ENCODE measurements at places on chromosomes 3 and 15. TPM values are rescaled to one million over a fixed set of nuclear protein-coding genes. Genes with fewer than 3 reads are reported as not detected.

Gene NAALADL2
- 2.9 TPM for total RNA-seq

Gene ACVR2B
- 3.4 TPM for total RNA-seq

Gene CRABP1
- total RNA-seq = not detected

Gene TUBGCP4
- total RNA-seq = 12.1 TPM

Gene EPHB3
- total RNA-seq = under 0.01 TPM

Gene AZI2
- 34.9 TPM for total RNA-seq

Gene LRRIQ4
- total RNA-seq = not detected

Gene VPS8
- total RNA-seq = 57.6 TPM

Gene AMIGO3
- total RNA-seq = not detected

Gene HRG
- not detected for total RNA-seq

Gene SPSB4
- not detected for total RNA-seq

Gene MEF2A
- 16.2 TPM for total RNA-seq

Gene C2CD4B
- total RNA-seq = 38.2 TPM

Gene PIGZ
- total RNA-seq = 2.4 TPM

Gene ANKUB1
- total RNA-seq = not detected

Gene WDR93
- under 0.01 TPM for total RNA-seq

Gene MORC1
- not detected for total RNA-seq

Gene CCRL2
- total RNA-seq = 4.7 TPM

Gene CCDC39
- total RNA-seq = not detected

Gene PLSCR5
- not detected for total RNA-seq

Gene SCAANT1
- total RNA-seq = 1.2 TPM

Gene MNS1
- total RNA-seq = 0.28 TPM

Gene GRAMD1C
- total RNA-seq = 22.1 TPM

Gene JAGN1
- total RNA-seq = 26.7 TPM

Gene PRKAR2A
- total RNA-seq = 34.9 TPM

Gene IL20RB
- 0.54 TPM for total RNA-seq

Gene CGGBP1
- total RNA-seq = 52.7 TPM

Gene FBXO40
- not detected for total RNA-seq

Gene FGD5
- 82.4 TPM for total RNA-seq

Gene NEO1
- 0.09 TPM for total RNA-seq

Gene USP13
- total RNA-seq = 8.0 TPM

Gene CCNB2
- total RNA-seq = 33.4 TPM

Gene GRK7
- under 0.01 TPM for total RNA-seq

Gene RHOV
- total RNA-seq = under 0.01 TPM

Gene LIPC
- total RNA-seq = 0.09 TPM

Gene IL1RAP
- 28.1 TPM for total RNA-seq

Gene LTK
- total RNA-seq = under 0.01 TPM

Gene PPP1R14D
- total RNA-seq = not detected

Gene ZNF502
- 3.4 TPM for total RNA-seq

Gene ALDH1L1
- total RNA-seq = 0.28 TPM

Gene TNFAIP8L3
- total RNA-seq = 29.9 TPM

Gene ATP13A5
- not detected for total RNA-seq

Gene ITIH1
- total RNA-seq = not detected

Gene CMC1
- 5.0 TPM for total RNA-seq

Gene CNTN4
- total RNA-seq = under 0.01 TPM

Gene B3GALNT1
- total RNA-seq = 13.7 TPM

Gene STAB1
- total RNA-seq = 278 TPM

Gene ISLR
- not detected for total RNA-seq

Gene KBTBD13
- total RNA-seq = not detected

Gene SLC2A2
- total RNA-seq = not detected

Gene CAMKV
- 0.18 TPM for total RNA-seq

Gene TMCO5A
- not detected for total RNA-seq

All from endothelial cell of coronary artery (primary cell).